Choroid plexus epithelial cell (primary cell): ENCODE measurements at places on chromosomes 2 and 18.
A peak's percentile ranks its signal among the peaks of the same experiment; 100 is the strongest.

DNA sequence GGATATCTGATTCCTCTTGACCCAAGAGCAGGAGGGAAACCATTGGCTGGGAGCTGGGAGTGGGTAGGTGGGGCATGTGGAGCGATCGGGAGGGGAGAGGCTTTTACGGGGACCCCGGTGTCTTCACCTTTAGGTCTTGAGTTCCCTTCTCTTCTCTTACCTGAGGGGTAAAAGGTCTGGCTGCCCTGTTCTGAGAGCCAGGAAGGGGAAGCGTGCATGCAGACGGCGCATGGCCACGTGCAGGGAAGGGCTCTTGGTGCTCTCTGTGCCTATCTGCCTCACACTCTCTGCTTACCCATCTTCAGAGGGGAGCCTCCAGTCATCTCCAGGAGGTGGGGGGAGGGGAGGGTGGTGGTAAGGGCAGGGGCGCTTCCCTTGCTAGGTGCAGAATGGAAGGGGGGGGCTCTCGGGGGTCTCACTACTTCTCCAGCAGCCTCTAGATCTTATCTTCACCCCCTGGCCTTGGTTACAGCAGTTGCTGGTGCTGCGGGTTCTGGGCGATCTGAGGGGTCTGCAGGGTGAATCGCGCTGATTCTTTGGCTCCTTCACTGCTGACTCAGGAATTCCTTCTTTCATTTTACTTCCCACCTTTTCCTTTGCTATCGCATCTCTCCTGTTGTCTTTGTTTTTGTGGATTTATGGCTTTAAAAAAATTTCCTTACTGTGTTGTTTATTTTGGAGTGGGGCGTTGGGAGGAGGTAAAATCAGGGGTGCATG, 225.8 kb upstream of the HS6ST1 start:
- no peak for DNase-seq

DNA sequence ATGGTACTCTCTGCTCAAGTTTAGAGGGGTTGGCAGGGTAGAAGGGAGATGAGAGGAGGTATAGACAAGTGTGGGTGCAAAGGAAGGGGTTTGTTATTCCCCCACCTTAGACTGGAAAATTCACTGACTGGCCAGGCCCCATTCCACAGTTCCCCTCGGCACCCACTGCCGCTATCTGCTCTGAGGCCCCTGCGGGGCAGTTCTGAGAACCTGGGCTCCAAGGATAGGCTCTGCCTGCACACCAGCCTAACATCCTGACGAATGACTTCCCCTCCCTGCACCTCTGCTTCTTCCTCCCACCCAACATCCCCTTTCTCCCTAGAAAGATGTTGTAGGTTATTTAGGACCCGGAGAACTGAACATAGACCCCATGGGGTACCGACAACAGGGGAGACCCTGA, 303.9 kb upstream of the HDAC4 start:
- no peak for DNase-seq

GRCh38 chr2:238635647-238636051, 208.9 kb downstream of the ASB1 start:
- no peak for DNase-seq

DNA sequence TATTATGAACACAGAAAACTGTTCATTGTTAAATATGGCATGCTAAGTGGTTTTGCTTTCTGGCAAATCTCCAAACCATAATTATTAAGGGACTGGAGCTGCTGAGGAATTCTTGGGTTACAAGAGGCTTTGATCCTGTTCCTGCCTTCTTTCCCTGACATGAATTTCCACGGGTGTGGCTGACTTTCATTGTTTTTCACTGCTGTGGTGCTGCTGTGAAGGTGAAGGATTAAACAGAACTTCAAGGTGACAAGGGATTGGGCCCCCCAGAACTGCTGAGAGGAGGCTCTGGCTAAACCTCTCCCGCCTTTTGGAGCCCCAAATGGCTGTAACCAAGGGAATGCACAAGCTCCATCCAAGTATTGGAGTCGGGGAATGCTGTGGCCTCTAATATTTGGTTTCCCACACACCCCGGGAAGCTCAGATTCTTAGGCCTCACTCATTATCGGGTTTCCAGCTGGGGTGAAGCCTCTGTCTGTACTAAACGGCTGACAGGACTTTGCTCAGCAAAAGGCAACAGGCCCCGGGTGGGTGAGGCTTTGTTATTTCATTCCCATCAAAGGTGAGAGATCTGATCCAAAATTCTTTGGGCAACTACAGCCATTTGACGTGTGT, 29.0 kb upstream of the ZFP36L2 start:
- peak; percentile 41 for DNase-seq

GRCh38 chr2:134773759-134774742, 55.3 kb upstream of the TMEM163 start:
- DNase-seq: no peak

- DNase-seq: no peak
Measured at GRCh38 chr2:18525236-18525635, 35.2 kb downstream of the RDH14 start.

GRCh38 chr2:61448229-61448628, 22.7 kb downstream of the USP34 start:
- no peak for DNase-seq

GRCh38 chr2:33210626-33211025, 263.9 kb downstream of the LTBP1 start:
- DNase-seq: peak; percentile 94

DNA sequence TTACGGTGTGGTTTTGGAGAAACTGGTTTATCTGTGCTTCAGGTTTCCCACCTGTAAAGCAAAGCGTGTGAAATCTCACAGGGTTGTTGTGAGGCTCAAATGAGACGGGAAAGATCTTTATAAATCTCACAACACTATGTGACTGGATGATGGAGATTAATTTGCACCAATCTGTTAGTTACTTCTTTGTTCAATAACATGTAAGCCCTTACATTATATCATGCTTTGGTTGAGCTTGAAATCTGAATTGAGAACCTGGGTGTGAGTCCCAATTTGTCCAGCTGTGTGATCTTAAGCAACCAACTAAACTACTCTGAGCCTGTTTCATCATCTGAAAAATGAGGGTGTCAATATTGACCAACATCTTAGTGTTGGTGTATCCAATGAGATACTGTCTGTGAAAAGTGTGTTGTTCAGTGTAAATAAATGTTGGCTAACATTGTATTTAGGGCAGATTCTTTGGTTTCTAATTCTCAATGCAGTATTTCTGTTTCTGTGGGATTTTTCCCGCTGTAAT, 741 bp upstream of the GCKR start:
- no peak for DNase-seq

GRCh38 chr2:40957508-40957907, 505.6 kb upstream of the SLC8A1 start:
- DNase-seq: peak; percentile 1

DNA sequence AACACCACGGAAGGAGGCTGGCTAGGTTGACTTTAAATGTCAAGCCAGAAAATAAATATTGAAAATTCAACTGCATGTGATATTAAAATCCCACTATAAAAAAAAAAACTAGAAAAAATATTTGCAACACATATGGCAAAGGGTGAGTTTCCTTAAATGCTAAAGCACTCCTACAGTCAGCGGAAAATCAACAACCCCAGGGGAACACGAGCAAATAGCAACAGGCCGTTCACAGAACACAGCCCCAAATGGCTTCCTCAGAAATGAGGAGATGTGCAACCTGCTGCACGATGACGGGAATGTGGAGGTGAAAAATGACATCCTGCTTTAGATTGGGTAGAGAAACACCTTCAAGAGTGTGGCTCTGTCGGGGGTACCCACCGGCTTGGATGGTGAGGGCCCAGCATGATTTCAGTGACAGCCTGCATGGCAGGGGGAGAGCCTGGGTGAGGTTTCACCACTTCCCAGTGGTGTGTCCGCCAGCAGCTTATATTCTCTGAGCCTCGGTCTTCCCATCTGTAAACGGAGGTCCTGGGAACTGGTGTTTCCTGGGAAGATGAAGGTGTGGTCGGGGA, 157.9 kb upstream of the GLI2 start:
- DNase-seq: no peak

GRCh38 chr2:226891780-226892590, 56.1 kb downstream of the RHBDD1 start:
- DNase-seq: peak; percentile 93

DNA sequence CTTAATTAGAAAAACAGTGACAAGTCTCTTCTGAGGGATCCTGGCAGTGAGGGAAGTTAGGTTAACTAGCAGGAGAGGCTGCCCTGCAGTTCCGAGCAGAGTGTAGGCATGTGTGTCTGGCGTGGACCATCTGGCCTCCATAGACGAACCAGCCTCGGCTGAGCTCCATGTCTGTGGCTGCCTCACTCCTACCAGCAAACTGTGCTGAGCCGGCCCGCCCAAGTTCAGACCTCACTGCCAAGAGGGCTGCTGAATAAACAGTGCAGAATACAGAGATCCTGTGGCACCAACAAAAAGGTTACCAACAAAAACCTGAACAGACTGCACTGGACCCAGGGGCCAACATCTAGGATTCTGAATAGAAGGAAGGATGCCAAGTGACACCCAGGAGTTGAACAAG, 27.3 kb downstream of the INO80C start:
- DNase-seq: no peak

- DNase-seq: no peak
Measured at GRCh38 chr2:43038696-43039094, 187.7 kb downstream of the ZFP36L2 start.

GRCh38 chr18:40866013-40866645, 1088.9 kb upstream of the PIK3C3 start:
- DNase-seq: no peak

DNA sequence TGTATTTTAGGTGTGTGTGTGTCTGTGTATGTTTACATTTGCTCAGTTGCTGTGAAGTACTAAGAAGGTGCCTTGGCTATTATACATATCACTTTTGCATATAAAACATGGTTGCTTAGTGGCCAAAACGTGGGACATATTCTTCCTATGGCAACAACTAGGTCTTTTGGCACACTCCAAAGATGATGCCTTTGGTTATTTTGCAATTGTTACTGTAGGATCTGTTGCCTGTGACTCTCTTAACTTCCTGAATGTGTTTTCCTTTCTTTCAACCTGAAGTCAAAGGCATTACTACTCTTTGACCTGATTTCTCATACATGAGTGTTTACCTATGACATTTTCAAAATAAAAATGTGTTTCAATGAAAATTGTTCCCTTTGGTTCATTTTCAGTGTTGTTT, 160.5 kb downstream of the UBE2E3 start:
- peak; percentile 35 for DNase-seq

DNA sequence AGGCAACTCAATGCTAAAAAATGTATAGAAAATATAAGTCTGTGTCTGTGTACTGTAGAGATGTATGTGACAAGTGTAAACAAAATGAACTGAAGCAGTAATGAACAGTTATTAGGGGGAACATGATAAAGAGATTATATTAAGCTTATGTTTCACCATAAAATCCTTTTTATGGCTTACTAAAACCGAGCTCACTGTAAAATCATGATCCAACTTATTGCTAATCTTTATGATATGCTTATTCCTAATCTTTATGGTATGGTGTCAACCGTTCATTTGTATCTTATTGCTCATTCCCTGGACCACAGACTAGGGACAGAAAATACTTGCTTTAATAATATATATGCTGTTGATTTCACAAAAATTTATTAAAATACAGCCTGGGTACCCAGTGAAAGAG, 62.1 kb downstream of the TNFRSF11A start:
- no peak for DNase-seq

- DNase-seq: no peak
Measured at GRCh38 chr2:162090109-162090508, 16.1 kb upstream of the DPP4 start.

DNA sequence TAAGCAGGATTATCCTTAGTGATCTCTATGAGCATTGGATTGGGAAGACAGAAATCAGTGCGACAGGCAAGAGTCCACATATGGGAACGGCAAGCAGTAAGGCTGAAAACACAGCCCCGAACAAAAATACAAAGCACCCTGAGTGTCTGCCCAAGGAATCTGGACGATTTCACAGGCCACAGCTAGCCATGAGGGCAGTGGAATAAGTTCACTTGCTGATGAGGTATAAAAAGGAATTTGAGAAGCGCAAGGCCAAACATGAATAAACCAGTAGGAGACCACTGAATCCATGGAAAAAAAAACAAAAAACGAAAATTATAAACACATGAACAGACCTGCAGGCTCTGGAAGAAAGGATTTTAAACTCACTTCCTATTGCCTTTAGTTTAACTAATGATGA, 24.3 kb downstream of the WDSUB1 start:
- DNase-seq: peak; percentile 67

DNA sequence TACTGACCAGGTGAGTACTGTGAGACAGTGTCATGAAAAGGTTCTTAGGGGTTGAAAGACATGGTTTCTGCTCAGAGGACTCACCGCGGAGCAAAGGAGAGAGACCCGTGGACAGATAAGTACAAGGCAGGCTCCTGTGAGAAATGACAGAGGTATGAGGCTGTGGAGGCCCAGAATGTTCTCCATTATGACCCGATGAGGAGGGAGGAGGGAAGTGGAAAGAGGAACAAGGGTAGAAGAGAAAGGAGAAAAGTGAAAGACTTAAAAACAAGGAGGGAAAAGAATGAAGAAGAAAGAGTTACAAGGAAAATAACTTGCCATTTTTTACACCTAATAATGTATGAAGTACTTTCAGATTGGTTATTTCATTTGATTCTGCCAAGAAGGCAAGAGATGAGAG, 29.8 kb downstream of the MAPRE3 start:
- DNase-seq: no peak

GRCh38 chr2:11781602-11782001, 35.2 kb downstream of the LPIN1 start:
- peak; percentile 26 for DNase-seq

DNA sequence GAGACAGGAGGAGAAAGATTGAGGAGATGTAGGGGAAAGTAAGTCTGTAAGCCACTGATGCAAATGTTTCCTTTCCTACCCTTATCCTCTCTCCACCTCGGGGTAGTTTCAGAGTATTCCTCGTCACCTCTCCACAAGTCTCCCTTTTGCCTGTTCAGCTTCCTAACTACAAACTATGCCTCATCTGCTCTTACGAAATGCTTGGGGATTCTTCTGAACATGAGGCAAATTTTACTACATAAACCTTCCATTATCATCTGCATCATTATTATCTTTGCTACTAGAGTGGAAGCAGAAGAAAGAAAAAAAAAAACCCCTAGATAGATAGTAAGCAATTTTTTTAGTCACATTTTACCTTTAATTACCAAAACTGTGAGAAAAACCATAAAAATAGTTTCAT, 43.1 kb upstream of the CWC22 start:
- peak; percentile 24 for DNase-seq

GRCh38 chr2:60554646-60555065, 1.2 kb upstream of the BCL11A start:
- DNase-seq: no peak

GRCh38 chr2:9994462-9994861, 43.0 kb downstream of the GRHL1 start:
- no peak for DNase-seq

- DNase-seq: no peak
Measured at GRCh38 chr2:241729868-241730267, 4.6 kb upstream of the D2HGDH start.

DNA sequence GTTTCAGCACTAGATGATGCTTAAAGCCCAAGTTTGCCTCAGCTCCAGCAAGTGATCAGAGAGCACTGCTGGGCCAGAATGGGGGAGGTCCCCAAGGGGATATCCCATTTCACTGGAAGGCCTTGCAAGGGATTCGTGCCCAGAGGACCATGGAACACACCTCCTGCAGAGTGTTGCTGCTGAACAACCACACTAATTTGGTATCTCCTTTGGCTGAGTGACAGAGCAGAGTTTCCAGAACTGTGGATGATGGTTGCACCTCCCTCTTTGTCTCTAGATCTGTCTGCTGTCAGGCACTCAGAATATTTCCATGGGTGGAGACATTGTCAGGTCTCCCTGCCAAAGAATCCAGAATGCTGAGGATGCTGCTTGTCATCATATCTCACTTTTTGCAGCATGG, 484.8 kb upstream of the NETO1 start:
- DNase-seq: peak; percentile 80
